Foreskin fibroblast (primary cell): ENCODE measurements at places on chromosomes 16 and 17.

GRCh38 chr17:948284-948852 lies 31.2 kb downstream of the NXN start:
- no peak for DNase-seq

DNA sequence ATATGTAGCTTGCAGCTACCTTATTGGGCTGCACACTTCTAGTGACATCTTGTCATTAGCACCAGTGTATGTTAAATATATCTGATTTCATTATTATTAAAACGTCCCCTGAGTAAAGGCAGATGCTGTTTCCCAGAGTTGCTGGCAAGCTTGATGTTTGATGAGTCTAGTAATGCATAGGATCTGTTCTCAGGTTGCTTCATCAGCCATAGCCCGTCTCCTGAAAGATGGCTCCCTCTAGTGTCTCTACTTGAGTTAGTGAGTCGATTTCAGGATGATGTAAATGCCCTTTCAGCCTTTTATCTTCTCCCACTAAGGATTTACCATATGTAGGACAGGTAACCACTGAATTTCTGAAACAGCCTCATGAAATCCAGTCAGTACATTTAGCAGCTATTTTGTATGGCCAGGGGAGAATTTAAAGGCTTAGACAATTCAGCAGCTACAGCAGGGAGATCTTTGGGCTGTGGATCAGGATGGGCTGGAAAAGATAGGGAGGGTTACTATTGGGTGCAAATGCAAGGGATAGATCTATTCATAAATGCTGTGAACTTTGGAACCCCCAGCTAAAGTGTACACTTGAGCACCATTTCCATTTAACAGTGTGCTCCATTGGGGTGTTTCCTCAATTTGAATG lies 376.3 kb downstream of the CNTNAP4 start:
- DNase-seq = no peak

- no peak for DNase-seq
Observed at GRCh38 chr17:73072219-73072962, 20.1 kb downstream of the SLC39A11 start.

DNA sequence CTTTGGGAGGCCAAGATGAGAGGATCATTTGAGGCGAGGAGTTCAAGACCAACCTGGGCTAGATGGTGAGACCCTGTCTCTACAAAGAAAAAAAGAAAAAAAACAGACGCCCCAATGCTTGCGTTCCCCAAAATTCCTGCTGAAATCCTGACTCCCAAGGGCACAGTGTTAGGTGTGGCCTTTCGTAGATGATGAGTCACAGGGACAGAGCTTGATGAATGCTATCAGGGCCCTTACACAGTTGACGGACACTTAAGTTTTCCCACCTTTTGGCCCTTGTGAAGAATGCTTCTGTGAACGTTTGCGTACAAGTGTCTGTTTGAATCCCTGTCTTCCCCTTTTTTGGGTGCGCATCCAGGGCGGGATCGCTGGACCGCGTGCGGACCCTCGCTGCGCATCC lies 16.5 kb upstream of the ZNF750 start:
- no peak for DNase-seq

GRCh38 chr17:49482144-49482817 lies 12.8 kb upstream of the NGFR start:
- DNase-seq = no peak

GRCh38 chr16:23356941-23357340 lies 54.8 kb downstream of the SCNN1B start:
- no peak for DNase-seq

DNA sequence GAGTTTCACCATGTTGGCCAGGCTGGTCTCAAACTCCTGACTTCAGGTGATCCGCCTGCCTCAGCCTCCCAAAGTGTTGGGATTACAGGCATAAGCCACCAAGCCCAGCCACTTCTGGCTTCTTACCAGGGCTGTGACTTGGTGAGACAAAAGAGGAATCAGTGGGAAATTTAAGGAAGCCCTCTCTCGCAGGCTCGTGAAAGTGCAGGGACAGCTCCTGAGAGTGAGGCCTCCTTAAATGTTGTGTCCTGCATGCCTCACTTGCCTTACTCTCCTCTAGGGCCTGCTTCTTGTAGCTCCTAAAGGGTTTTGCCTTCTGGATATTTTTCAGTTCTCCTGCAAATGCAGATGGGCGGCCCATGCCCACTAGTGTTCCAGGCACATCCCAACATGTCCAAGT lies 5.2 kb downstream of the AHSP start:
- no peak for DNase-seq

GRCh38 chr16:3193221-3194212 lies 5.5 kb downstream of the OR1F1 start:
- no peak for DNase-seq

GRCh38 chr17:80833952-80834892 lies 157.4 kb upstream of the CHMP6 start:
- peak; percentile 92 for DNase-seq

DNA sequence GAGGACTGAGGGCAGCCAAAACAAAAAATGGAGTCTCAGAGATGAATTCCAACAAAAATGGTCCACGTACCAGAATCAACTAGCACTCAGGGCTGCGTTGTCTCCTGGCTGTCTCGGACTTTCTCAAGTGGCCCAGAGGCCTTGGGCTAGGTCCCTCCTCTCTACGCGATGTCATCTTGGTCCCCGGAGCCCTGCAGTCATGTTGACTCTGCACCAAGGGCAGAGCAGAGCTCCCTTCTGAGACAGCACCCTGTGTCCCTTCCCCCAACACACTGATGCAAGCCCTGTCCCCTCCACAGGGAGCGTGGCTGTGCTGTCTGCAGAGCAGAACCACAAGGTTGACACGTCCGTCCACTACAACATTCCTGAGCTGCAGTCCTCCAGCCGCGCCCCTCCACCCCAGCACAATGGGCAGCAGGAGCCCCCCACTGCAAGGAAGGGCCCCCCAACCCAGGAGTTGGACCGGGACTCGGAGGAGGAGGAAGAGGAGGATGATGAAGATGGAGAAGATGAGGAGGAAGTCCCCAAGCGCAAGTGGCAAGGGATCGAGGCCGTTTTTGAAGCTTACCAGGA lies 20.8 kb downstream of the GINS2 start:
- DNase-seq = no peak

DNA sequence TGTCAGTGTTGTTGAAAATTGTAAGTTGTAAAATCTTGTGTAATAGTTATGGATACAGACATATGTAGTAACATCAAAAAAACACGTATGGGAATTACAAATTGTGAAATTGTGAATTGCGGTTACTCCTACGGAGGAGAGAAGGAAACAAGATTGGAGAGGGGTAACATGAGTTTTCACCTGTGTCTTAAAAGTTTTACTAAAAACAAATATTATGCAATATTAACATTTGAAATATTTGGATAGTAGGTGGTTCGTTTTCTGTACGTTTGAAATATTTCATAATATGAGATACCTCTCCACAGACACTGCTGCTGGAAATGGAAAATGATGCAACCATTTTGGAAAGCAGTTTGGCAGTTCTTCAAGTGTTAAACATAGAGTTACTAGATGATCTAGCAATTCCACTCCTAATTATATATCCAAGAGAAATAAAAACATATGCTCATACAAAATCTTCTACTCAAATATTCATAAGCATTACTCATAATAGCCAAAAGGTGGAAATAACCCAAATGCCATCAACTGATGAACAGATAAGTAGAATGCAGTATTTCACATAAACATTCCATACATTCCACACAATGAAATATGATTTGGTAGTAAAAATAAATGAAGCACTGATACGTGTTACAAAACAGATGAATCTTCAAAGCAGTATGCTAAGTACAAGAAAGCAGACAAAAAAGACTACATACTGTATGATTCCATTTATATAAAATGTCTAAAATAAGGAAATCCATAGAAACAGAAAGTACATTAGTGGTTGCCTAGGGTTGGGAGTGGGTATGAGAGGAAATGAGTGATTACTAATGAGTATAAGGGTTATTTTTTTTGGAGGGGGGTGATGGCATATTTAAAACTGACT lies 40.7 kb upstream of the ABCA10 start:
- DNase-seq = peak; percentile 37

- no peak for DNase-seq
Observed at GRCh38 chr16:86052926-86053325, 154.0 kb downstream of the IRF8 start.

DNA sequence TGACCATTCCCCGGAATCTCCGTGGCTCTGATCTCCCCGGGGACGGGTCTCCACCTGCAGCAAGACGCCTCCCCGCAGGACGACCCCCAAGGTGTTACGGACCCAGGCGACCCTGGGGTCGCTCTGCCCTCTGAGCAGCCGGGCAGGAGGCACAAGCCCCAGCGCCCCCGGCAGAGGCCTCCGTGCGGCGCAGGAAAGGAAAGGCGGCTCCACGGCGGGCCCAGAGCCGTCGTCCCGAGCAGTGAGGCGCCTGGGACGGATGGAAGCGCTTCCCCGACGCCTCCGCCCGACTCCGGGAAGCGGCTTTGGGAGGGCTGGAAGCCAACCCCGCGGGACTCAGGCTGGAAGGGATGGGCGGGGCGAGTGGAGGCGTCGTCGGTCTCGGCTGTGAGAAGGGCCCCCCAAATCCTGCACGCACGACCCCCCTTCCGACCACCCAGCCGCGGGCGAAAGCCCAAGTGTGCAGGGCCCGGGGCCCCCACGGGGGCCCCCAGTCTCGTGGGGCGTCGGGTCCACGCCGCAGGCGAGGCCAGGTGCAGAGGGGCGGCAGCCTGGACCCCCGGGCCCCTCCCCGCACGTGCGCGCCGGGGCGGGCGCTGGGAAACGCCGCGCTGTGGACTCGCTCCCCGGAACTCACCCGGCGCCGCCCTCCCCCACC lies 32.7 kb upstream of the RPH3AL start:
- DNase-seq = no peak
